Peyer's patch (tissue), 4 donors: ENCODE measurements at places on chromosomes 6 and 20.
A peak's percentile ranks its signal among the peaks of the same experiment; 100 is the strongest.

GRCh38 chr6:152815230-152815872 is 64.8 kb downstream of the VIP start:
- no peak for DNase-seq

DNA sequence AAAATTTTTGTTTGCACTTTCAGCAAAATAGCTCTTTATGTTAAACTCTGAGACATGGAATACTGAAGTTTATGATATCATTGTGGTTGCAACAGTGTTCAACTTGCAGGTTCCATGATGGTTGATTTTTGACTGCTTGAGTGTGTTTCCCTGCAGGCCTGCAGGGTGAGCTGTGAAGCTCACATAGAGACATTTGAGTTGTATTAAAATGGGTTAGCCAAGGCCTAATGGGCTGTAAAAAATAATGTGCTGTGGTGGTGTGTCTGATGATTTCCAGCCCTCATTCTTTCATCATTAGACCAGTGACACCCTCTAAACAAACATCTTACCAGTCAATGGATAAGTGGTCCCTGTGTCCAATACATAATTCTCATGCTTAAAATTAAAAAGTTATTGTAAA is 321.4 kb downstream of the FARS2 start:
- DNase-seq: no peak

DNA sequence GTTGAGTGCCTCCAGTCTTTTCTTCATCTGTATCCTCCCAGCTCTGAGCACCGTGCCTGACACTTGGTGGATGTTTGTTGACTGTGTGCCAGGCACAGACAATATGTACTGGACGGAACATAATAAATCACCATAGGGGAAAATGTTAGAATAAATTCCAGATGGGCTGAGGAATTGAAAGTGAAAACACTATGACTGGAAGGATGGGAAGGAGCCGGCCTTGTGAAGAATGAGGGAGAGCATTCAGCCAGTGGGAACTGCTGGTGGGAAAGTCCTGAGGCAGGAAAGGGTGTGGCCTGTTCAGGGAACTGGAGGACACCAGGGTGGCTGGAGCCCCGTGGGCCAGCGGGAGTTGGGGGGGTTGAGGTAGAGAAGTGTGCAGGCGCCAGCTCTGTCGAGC is 75.4 kb downstream of the MTHFD1L start:
- no peak for DNase-seq

DNA sequence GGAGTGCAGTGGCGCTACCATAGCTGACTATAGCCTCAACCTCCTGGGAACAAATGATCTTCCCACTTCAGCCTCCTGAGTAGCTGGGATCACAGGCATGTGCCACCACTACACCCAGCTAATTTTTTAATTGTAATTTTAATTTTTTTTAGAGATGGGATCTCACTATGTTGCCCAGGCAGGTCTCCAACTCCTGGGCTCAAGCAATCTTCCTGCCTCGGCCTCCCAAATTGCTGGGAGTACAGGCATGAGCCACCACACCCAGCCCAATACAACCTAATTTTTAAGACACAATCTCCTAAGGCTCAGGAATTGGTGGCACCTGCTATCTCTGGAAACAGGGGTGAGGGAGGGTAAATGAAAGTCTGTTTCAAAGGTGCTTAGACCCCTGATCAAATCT is 5.8 kb downstream of the ZBTB24 start:
- no peak for DNase-seq

DNA sequence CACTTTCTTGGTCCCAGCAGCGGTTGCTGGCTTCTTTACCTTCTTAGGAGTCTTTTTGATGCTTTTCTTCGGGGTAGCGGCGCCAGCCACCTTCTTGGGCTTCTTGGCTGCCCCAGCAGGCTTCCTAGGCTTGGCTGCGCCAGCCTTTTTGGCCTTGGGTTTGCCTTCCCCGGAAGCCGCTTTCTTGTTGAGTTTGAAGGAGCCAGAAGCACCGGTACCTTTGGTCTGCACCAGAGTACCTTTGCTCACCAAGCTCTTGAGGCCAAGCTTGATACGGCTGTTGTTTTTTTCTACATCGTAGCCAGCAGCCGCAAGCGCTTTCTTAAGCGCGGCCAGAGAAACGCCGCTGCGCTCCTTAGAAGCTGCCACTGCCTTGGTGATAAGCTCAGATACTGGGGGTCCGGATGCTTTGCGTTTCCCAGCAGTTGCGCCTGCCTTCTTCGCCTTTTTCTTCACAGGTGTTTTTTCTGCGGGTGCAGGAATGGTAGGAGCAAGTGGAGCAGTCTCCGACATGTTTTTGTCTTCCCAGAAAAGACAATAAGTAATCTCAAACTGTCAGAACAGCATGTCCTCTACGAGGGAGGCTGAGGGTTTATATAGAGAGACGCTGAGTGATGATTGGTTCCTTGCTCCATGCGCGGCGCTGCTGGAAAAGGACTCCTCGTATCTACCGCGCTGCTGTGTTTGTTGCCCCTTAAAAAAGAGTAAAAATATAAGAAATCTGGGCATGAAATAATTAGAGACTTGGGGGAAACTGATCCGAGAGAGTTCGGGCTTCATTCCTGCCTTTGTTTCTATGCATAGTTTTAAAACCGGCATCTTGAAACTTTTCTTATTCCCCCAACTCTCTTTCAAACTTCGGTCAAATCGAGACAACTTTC is 130.3 kb upstream of the BTN3A2 start:
- peak; percentile 93 for DNase-seq

- no peak for DNase-seq
Observed at GRCh38 chr20:10591946-10592521, 81.8 kb downstream of the JAG1 start.
